NCI-H748 treated with DMSO at 0.1 percent for 48 hours (cell line): ENCODE measurements at places on chromosomes 5 and 9.

DNA sequence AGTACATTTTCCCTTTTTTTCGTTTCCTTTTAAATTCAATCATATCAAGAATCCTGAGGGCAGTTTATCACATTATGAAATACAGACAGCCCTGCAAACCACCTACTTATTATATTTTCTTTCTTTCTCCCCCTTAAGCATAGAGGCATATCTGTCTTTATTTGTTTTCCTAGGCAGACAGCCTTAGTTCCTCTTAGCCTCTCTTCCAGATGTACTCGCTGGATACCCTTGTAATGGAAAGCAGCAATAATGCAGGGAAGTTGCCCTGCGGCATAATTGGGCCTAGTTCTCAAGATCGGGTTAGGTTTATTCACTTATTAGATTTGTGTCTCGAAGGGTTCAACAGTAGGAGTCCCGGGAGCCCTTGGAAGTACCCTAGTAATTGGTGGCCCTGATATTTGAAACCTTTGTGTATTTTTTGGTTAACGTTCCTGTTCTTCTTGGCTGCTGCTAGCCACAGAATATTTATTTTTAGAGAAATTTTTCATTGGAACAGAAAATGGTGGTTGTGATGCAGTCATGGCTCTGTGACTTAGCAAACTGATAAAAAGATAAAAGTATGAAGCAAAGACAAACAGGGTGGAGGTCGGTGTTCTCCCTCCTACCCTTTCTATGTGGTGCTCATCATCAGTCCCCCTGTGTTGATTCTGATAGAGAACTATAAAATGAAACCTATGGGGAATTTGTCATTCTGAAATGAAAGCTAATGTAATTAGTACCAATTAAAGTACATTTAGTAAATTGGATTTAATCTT, 6.4 kb downstream of the TLE4 start:
- DNase-seq, result no peak

GRCh38 chr9:113350937-113351336, 1.6 kb downstream of the BSPRY start:
- DNase-seq, result no peak

GRCh38 chr5:160133918-160134304, 14.7 kb upstream of the PWWP2A start:
- no peak for DNase-seq

DNA sequence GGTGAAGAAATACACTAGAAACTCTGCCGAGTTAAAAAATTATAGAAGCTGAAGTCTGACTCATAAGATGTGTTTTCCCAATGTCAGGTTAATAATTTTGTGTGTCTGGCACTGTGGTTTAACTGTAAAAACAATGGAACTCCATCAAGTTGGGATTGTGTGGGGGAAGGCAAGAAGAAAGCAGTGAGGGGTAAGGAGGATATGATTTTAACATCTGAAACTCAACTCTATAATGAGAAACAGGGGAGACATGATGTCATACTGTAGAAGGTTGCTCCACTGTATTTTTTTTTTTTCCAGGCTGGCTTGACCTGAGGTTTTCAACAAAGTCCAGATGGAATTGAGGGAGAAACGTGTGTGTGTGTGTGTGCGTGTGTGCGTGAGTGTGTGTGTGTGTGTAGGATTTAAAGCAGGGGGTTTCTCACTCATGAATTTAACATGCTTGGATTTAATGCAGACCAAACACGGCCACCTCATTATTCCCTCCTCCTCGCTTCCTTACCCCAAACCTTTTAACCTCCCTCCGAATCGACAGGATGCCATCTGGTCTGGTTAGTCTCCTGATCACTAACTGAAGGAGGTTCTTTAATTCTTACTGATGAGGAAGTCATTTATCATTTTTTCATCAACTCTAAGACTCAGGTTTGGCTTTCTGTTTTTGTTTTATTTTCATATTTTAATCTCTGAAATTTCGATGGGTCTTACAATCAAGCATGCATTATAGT, 140.2 kb upstream of the LPAR1 start:
- no peak for DNase-seq

DNA sequence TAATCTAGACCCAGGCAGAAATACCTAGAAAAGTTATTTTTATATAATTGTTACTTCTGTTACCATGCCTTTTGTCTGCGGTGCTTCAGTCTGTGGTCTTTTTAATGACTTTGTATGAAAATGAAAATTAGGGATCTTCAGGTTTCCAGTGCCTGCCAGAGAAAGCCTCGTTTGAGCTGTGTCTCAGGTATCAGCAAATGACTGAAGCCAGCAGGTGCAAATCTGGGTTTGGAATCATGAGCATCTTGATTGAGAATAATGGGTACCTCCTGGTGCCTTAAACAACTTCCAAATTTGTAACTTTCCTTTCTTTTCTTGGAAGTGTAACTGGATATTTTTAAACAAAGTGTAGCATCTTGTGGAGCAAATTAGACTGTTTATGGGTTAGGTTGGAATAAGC, 4.3 kb downstream of the ZBTB34 start:
- DNase-seq, result no peak

GRCh38 chr5:108432024-108432423, 50.1 kb upstream of the FBXL17 start:
- DNase-seq, result no peak

- peak; percentile 18 for DNase-seq
These were observed 79.4 kb downstream of the ESM1 start for GRCh38 chr5:54905942-54906537.

- no peak for DNase-seq
These were observed 1655.8 kb downstream of the MAT2B start for GRCh38 chr5:165161204-165161603.

- no peak for DNase-seq
These were observed 105.7 kb upstream of the HAND1 start for GRCh38 chr5:154583671-154584177.

DNA sequence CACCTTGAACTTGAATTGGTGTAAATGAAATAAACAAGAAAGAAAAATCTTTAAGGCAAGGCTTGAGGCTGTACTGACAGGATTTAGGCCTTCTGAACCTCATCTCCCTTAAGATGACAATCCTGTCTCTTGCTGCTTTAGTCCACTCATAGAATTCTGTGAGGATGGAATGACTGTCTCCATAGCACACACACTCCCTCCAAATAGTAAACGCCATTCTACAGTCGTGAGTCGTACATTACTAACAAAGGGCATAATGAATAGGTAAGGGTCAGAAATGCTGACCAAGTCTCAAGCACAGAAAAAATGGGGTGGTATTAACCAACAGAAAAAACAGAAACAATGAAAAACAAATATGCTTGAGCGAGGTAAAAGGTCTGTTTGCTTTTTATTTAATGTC, 71.8 kb upstream of the SIMC1 start:
- DNase-seq, result no peak

DNA sequence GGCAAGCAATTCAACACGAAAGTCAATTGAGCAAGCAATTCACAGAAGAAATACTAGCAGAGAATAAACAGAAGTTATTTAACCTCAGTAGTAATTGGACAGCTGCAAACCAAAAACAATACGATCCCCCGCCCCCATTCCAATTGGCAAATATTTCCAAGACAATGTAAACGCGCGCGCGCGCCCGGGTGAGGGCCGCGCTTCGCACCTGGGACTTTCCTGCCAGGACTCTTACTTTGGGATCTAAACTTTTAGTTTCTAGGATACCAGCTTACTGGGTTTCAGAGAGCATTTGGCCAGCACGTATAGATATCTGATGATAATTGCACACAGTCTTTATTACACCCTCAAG, 8.6 kb downstream of the RUFY1 start:
- DNase-seq, result peak; percentile 74

DNA sequence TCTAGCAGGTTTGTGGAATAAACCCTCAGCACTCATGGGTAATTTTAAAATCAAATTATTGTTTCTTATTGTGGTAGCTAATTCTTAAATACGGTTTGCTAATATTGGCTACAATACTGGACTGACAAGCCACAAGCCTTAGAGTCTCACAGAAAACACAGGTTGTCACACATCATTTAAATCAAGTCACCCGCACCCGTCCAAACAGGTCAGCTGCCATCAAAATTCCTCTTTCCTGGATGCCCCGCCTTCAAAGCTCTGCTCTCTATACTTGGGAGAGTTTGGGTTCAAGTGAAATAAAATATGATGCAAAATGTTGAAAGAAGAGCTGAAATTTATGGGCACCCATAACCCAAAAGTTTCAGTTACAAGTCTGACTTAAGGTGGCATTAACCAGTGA, 12.3 kb upstream of the SUSD1 start:
- no peak for DNase-seq

DNA sequence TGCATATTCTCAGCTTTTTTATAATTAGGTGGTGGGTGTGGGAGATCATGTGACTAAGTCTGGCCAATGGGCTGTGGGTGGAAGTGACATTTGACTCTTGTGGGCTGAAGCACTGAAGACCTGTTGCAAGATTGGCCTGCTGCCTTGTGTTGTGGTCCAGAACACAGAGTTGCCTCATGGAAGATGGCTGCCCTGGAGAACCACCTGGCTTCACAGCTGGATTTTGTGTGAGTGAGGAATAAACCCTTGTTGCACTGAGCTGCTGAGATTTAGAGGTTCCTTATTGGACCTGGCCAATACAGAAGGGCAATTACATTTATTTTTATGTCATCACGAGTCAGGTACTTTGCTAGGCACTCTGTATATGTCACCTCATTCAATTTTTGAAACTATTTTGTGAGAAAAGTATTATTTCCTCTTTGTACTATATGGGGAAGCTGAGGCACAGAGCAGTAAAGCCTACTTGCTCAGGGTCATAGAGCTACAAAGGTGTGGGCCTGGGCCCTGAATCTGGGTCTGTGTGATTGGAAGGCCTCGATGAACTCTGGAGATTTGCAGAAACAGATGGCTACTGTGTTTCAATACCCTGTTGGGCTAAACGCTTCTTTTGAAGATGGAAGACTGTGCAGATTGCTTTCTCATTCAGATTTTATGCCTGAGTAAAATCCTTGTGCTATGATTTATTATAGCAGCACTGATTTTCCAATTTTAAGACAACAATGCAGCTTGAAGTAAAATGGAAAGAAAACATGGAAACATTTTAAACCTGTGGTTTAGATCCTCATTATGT, 71.2 kb upstream of the TBC1D2 start:
- no peak for DNase-seq

- DNase-seq, result no peak
These were observed 84.3 kb upstream of the SMC2 start for GRCh38 chr9:104009826-104010225.

DNA sequence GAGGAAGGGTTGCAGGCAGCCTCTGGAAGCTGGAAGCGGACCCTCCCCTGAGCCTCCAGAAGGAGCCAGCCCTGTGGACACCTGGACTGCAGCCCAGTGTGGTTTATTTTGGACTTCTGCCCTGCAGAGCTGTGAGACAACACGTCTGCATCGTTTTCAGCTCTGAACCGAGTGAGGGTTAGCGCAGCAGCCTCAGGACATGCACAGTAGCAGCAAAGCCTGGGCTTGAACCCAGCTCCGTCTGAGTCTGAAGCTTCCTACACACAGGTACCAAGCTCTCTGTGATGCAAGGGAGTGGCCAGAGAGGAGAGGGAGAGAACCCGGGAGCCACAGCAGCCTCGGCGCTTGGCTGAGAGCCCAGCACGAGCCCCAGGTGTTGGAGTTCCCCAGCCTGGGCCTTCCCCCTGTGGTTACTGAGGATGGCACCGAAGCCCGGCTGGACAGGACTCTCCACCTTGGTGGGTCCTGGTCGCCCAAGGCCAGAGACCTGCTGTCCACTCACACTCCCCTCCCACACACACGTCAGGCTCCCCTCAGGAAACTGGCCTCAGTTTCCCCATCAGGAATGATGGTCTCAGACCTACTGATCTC, 128.2 kb downstream of the OLFM1 start:
- DNase-seq, result no peak

GRCh38 chr5:93930098-93930497, 188.7 kb upstream of the POU5F2 start:
- DNase-seq, result no peak

GRCh38 chr5:128498844-128499455, 39.1 kb downstream of the FBN2 start:
- DNase-seq, result no peak

DNA sequence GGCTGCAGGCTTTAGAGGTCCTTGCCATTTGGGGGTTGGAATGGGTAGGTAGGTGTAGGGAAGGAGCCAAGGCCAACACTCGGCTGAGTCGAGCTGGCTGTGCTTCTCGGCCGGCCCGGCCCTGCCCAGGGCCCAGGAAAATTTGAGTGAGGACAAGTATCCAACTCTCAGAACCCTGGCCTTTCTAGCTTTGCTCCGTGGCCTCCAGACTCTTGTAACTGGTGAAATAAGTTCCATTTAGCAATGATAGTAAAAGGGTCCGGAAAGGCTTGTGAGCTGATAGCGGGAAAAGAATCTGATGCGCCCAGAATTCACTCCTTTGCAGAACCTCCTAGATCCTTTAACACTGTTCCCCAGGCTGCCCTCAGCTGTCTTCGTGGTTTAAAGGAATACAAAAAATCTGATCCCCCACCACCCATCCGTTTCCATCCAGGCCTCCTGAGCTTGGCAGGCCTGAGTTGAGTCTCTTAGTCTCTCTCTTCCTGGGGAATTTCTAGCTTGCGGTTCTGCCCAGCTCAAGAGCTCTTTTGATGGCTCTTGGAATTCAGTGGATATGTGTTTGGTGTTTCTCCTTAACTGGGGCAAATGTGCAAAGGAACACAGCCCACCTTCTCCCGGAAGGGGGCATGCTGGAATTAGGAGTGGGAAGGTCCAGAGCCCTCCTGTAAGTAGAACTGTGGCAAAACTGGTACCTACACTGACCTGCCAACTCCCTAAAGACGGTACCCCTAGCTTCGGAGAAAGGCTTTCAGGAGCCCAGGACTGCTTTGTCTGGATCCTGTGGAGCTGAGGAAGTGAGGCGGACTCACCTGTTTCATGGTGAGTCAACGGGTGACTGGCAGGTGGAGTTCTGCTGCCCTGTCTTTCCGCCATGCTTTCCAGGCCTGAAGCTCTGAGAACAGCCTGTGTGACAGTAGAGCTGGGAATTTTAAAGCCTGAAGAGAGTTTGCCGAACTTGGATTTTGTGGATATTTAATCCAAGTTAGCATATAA, 1.7 kb downstream of the DMRT3 start:
- DNase-seq, result no peak

DNA sequence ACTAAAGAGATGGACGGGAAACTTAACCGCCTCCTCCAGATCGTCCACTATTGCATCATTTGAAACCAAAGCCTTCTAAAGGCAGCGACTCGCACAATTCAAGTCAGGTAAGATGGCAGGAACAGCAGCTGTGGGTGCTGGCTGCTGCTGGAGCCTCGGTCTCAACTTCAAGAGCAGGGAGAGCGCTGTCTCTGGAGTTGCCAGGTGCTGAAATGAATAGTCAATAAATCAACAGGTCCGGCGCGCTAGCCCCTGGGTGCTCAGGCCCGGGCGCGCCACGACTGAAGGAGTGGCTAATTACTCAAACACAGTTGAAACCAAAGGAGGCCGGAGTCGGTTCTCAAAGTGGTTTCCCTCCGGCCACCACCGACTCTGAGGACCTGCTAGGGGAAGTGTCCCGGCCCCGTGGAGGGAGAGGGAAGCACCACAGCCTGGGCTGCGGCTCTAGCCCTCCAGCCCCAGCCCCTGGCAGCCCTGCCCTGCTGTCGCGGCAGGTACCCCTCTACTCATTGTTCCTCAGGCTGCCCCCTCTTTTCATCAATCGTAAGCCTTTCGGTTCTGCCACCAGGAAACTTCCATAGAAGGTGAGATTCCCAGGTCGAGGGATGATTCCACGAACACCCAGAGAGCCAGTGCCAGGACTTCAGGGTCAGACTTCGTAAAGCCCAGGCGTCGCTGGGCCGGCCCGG, 804 bp downstream of the TTC39B start:
- DNase-seq, result peak; percentile 87
